ENCODE measurements at places on chromosomes 3 and 15.

GRCh38 chr15:88020806-88021205, 235.7 kb downstream of the NTRK3 start:
- no peak for DNase-seq

- DNase-seq: no peak
These were observed 82.3 kb downstream of the IQSEC1 start for GRCh38 chr3:12990781-12991480.

DNA sequence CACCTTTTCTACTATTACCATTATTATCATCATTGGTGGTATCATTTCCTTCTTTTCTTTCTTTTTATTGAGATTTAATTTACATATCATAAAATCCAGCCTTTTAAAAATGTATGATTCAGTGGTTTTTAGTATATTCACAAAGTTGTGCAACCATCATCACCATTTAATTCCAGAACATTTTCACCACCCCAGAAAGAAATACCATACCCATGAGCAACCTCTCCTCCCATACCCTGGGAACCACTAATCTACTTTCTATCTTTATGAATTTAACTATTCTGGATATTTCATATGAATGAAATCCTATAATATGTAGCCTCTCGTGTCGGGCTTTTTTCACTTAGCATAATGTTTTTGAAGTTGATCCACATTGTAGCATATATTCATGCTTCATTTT, 29.1 kb downstream of the AAGAB start:
- no peak for DNase-seq

GRCh38 chr3:184405075-184406030, 25.5 kb downstream of the CHRD start:
- no peak for DNase-seq

- no peak for DNase-seq
These were observed 111.1 kb upstream of the GPR149 start for GRCh38 chr3:154540950-154541604.

DNA sequence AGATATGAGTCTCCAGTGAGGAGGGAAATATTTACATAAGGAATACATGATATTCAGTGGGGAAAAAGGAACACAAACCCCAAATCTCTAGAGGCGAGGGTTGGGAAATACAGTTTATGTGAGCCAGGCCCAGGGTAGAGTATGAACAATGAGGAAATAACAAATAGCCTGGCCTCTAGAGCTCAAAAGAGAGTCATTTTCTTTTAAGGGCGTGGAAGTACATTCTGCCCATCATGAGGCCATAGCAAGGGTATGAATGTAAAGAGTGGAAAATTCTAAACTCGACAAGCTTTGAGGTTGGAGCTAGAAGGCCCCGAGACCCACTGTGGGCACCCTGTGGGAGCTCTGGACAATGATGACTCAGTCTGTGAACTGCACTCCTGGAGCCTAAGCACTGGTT, 27.8 kb upstream of the IGF2BP2 start:
- no peak for DNase-seq

GRCh38 chr3:15217011-15217671, 11.1 kb downstream of the CAPN7 start:
- no peak for DNase-seq

DNA sequence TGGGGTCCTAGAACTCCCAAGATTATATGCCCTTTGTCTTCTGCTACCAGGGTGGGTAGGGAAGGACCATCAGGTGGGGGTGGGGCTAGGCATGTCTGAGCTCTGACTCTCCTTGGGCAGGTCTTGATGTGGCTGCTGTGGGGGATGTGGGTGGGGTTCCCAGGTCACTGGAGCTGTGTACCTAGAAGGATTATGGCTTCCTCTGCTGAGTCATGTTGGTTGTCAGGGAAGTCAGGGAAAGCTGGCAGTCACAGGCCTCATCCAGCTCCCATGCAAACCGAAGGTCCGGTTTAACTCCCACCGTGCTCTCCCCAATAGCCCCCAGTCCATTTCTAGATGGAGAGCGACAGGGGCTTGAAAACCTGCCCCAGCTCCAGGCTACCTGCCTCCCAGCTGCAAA, 35.2 kb downstream of the EID1 start:
- no peak for DNase-seq

- DNase-seq: no peak
These were observed 326.9 kb upstream of the CTNNB1 start for GRCh38 chr3:40872258-40872920.

- no peak for DNase-seq
These were observed 43.1 kb downstream of the BHLHE40 start for GRCh38 chr3:5022187-5022965.

DNA sequence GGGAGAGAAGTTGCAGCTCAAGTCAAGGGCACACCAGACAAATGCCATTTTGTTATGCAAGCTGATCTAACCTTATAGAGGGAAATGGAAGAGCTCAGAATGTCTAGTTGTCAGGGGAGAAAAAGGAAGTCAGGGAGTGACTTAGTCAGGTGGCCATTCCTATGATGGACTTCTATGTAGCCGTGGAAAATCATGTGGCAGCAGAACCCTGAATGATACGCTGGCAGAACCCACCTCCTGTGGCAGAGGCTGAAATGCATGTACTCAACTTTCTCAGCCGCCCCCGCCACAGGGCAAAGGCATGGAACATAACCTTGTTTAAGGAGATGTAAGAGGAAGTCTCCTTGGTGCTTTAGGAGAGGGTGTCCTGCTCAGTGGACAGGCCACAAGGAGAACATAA, 37.7 kb upstream of the PARL start:
- no peak for DNase-seq

DNA sequence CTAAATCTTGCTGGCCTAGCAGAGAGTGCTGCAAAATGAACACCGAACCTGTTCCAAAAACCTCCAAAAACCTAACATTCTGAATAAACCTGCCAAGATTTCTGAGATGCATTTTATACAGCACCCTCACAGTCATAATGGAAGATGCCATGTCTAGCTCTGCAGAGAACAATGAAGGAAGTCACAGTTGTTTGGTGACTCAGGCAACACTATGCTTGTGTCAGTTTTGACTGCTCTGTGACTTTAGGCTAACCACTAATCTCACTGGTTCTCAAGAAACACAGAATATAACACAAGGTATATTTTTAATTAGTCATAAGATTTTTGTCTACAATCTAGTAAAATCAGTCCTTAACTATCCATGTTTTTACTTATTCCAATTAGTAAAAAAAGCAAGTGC, 606.6 kb downstream of the TBL1XR1 start:
- no peak for DNase-seq

DNA sequence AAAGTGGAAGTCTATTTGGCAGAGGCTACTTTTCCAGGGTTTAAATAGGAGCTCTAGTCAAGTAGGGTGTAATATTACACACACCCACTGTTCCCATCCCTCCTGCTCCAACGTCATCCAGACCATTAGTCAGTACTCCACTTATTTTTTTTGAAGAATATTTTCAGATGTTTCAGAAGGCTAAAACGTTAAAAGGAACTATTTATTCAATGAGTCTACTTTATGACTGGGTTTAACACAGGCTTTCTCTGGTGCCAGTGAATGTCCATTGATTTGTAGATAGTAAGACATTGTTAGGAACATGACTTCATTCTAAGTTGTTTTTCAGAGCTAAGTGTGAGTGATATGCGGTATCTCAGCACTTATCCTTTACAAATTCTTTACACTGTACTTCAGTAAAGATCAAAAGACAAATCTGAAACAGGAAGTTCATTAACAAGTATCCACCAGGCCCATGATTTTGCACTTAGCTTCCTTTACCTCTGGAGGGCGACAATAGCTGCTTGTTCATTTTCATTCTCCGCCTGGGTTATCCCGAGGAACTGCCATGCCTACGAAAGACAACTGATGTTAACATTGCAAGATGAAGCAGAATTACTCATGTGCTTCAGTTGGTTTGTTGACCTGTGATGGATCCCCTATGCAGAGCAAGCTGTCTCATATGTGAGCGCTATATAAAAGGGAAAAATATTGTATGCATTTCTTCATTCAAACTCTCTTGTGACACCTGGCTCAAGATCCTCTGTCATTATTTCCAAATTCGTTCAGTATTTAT, 158.7 kb downstream of the USP13 start:
- no peak for DNase-seq

DNA sequence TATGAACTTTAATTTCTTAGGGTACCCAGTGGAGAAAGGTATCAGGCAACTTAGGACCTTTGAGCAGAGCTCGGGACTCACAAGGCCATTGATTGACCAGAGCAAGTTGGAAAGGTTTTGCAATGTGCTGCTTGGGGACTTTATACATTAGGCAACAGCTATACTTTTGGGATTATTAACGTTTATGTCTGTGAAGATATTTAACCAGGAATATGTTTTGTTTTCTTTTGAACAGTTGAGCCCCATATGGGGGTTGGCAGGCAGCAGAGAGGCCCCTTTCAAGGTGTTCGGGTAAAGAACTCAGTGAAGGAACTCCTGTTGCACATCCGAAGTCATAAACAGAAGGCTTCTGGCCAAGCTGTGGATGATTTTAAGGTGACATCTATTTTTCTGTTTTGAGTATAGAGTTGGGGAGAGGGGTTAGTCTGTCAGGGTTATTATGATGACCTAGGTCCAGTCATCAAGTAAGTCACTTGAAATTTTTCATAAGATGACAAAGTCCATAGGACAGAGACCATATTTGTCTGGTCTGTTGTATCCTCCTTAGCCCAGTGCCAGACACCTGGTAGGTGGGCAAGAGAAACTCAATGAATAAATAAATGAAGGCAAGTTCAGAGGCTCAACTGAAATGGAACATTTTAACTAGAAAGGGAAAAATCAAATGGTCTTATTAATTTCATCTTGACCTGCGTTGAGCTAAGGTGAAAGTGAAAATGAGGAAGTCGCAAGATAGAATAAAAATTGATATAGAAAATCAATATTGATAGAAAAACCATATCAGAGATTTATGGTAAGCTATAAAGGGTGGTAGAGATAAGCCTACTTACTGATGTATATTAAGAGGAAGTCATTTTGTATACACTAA, 2.8 kb downstream of the NFKBIZ start:
- DNase-seq: no peak

- DNase-seq: no peak
These were observed 166.6 kb downstream of the ANO10 start for GRCh38 chr3:43455233-43455632.

GRCh38 chr3:48015431-48016180, 610 bp downstream of the MAP4 start:
- no peak for DNase-seq

DNA sequence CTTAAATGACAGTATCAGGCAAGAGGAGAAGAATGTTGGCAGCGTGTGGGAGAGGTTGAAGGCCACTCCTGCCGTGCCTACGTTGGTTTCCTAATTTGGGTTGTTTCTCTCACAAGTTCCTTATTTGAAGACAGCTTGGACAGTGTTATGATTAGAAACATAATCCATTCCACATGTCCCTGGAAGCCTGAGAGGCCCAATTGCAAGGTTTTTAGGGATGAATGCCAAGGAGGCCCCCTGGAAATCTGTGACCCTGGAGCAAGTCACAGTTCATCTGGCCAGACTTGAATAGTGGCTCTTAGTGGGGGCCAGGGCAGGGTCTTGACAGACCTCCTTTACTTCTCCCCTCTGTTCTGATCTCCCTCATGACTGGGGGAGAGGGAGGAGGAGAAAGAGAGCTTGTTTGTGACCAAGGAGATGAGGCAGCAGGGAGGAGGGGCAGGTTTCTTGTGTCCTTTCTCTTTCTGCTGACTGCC, 584.4 kb upstream of the TBL1XR1 start:
- DNase-seq: no peak

DNA sequence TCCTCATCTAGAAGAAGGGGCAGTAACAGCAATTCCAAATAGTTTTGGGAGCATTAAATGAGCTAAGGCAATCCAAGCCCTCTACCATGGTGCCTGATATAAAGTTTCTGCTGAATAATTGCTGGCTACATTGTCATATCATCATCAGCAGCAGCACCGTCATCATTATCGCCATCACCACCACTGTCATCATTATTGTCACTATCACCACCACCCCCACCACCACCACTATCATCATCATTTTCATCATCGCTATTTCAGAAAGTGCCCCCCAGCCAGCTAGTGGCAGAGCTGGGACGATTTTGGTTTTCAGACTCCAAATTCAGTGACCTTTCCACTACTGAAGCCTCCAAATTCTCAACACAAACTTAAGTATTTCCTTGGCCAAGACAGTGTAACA, 15.0 kb downstream of the XCR1 start:
- no peak for DNase-seq
